ENCODE measurements at places on chromosomes 6 and 20. TPM values are rescaled to one million over a fixed set of nuclear protein-coding genes. Genes with fewer than 3 reads are reported as not detected.

Gene SLC22A2
- not detected for total RNA-seq

Gene C6orf15
- total RNA-seq = not detected

Gene TSHZ2
- total RNA-seq = 0.54 TPM

Gene TRPC4AP
- 60.6 TPM for total RNA-seq

Gene SAMD10
- 16.2 TPM for total RNA-seq

Gene ALDH8A1
- total RNA-seq = 1.4 TPM

Gene ACOT8
- 38.6 TPM for total RNA-seq

Gene CAP2
- total RNA-seq = not detected

Gene EPPIN
- not detected for total RNA-seq

Gene TGM2
- 0.43 TPM for total RNA-seq

Gene NINL
- total RNA-seq = 2.5 TPM

Gene PYGB
- total RNA-seq = 29.5 TPM

Gene SLC12A5
- total RNA-seq = 1.9 TPM

All from activated naive CD8-positive, alpha-beta T cell treated with anti-CD3 and anti-CD28 coated beads, Interleukin-2, amount 10 ng/mL, durations not matched to agents 7 days and 5 days (primary cell).